ENCODE measurements at places on chromosomes 3 and 15.

GRCh38 chr15:41473418-41473817, 20.3 kb upstream of the ITPKA start:
- no peak for DNase-seq

DNA sequence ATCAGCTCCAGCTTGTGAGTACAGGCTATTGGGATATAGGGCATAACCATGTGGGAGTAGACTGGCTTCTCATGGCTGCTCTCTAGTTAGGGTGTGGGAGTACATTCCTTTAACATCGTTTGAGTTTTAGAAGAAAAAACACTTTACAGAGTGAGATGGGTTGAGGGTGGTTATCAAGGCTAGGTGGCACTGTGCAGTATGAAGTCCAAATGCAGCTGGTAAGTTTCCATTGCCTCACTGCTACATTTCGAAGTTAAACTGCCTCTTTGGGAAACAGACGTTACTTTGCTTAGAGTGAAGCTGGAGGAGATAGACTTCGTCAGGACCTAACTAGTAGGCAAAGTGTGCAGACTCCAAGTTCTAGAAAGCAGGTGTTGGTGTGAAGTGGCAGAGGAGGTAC, 192.4 kb downstream of the SQOR start:
- no peak for DNase-seq

- DNase-seq = no peak
These were observed 27.1 kb downstream of the CGGBP1 start for GRCh38 chr3:88031642-88032077.

DNA sequence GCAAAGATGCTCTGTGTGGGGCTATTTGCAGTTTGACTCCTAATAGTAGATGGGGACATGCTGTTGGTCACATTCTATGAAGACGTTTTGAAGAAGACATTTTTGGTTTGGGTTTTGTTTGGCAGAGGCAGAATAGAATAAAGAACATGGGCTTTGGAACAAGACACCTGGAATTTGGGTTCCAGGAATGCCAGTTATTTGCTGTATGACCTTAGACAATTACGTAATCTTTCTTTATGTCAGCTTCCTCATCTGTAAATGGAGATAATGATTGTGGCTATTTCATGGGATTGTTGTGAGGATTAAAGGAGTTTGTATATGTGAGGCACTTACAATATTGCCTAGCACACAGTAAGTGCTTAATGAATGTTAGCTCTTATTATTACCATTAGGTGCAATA, 91.6 kb downstream of the MESD start:
- no peak for DNase-seq

- DNase-seq = no peak
These were observed 150.9 kb downstream of the FBN1 start for GRCh38 chr15:48494631-48495030.

GRCh38 chr3:155704771-155705559, 39.9 kb downstream of the PLCH1 start:
- DNase-seq = no peak

DNA sequence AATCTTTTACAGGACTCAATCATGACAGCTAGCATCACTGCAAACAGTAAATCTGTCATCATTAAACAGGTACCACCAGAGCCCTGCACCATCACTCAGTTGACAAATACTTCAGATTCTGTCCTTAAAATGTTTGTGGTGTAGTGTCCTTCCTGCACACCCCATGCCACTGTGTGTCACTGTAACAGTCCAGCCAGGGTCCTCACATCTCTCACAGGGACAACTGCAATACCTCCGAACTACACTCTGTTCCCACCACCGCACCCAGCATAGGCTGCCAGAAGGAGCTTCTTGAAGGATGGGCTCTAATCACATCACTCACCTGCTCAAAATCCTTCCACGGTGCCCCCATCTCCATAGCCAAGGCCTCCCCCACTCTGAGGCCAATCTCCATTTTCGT, 90.2 kb upstream of the FGF12 start:
- DNase-seq = no peak

GRCh38 chr15:81296673-81297072, 27.3 kb downstream of the STARD5 start:
- DNase-seq = no peak

GRCh38 chr3:42033741-42034140, 57.4 kb upstream of the TRAK1 start:
- DNase-seq = no peak

GRCh38 chr3:187921391-187922074, 176.3 kb upstream of the BCL6 start:
- DNase-seq = no peak

GRCh38 chr15:74302821-74303359, 64.6 kb downstream of the CYP11A1 start:
- no peak for DNase-seq

- DNase-seq = no peak
These were observed 59.8 kb upstream of the MEX3B start for GRCh38 chr15:82105451-82106215.

GRCh38 chr3:49880581-49881315, 11.0 kb upstream of the CAMKV start:
- no peak for DNase-seq

DNA sequence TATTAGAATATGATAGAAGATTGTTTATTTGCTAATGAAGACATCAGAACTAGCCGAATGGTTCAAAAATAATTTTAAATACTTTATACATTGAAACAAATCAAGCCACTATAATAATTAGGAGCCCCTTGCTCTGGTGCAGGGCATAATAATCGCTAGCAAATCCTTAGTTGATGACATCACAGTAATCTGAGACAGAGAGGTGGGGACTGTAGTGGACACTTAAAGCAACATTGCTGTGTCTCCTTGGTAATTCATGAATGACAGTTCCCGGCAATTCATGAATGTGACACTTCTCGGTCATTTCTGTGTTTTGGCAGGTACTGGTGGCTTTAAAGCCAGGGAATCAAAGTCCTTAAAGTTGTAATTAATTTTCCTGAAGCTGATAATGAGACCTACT, 114.3 kb downstream of the PPM1L start:
- no peak for DNase-seq

GRCh38 chr3:11845651-11846050, 1.0 kb downstream of the TAMM41 start:
- no peak for DNase-seq

DNA sequence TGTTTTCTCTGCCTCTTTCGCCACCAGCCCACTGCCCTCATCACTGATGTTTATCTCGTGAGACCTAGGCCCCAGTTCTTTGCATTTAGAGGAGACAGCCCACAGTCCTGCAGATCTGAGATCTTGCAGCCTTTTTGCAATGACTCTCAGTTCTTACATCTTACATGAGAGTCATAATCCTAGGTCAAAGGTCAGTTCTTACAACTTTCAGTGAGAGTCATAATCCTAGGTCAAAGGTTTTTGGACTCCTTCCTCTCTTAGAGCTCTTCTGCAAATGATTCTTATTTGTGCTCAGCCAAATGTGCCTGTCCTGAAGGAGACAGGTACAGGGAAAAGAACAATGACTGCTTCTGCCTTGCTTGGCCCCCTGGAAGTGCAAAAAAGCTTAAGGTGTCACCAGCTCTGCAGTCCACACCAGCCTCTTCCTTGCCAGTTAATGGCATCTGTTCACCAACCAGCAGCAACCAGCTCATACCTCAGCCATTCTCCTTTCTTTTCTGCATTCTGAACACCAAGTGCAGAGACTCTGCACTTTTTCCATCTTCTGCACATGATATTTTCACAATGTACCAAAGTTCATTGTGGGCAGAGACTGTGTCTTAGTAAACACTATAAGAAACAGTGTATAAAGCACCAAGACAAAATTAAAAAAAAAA, 67.1 kb downstream of the ABHD5 start:
- DNase-seq = no peak

GRCh38 chr3:6266135-6266534, 594.8 kb upstream of the GRM7 start:
- DNase-seq = no peak

DNA sequence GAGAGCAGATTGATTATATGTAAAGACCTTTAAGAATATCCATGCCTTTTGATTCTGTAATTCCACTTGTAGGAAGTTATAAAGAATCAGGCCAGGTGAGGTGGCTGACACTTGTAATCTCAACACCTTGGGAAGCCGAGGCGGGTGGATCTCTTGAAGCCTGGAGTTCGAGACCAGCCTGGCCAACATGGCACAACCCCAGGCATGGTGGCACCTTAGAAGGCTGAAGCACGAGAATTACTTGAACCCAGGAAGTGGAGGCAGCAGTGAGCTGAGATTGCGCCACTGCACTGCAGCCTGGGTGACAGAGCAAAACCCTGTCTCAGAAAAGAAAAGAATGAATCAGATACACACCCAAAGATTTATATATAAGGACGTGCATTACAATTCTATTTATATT, 33.9 kb downstream of the HRH1 start:
- DNase-seq = no peak
